Skeletal muscle cell (primary cell): ENCODE measurements at places on chromosomes 4 and X.

DNA sequence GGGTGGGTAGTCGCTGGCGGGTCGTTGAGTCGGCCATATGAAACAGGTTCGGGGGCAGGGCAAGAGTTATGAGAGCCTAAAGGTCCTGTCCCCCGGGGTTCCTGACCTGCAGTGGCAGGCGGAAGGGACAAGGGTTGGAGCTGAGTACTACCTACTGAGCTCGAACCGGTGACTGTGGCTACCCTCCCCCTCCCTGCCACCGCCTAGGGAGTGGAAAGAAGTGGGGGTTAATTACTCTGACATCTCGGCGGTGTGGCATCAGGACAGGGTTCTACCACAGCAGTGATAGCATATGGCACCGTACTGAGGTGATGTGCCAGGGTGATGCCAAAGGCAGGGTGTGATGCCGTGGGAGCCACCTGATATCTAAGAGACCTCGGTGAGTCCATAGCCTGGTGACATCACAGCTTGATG lies 307 bp downstream of the ATG4A start:
- no peak for DNase-seq

DNA sequence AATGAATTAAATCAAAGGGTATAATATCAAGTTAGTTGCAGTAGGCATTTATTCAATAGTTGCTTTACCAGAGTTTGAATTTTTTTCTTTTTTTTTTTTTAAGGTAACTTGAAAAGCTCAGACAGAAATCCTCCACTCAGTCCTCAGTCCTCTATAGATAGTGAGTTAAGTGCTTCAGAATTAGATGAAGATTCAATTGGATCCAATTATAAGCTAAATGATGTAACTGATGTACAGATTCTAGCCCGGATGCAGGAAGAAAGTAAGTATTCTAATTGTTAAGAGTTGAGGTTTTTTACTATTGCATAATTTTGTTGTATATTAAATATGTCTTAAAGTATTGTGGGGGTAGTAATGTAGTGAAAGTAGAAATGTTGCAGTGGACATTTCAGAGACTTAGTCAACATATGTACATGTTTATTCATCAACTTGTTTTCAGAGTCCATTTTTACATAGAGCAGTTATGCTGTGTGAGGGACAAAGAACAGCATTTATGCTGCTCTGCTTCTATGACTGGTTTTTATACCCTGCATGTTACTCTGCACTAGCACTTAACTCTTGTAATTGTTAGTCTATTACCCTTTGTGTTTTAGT lies 38.4 kb downstream of the SLAIN2 start:
- no peak for DNase-seq

- DNase-seq, result no peak
Observed at GRCh38 chr4:16006771-16007446, 43.9 kb upstream of the FGFBP2 start.

DNA sequence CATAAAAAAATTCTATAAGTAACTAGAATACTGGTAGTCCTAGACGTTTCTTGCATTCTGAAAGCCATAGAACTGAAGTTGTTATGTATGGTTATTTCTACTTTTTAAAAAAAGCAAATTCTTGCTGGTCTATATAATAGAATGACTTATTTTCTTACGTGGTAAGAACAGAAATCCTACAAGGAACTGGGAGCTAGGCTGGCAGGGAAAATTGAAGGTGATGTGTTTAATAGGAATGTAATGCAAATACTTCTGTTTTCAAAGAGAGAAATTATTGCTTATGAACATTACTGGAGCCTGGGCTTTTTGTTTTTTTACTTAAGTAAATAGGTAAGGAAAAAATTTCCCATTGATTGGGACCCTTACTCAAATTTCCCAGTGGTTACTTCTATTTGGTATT lies 8.9 kb downstream of the CCNA2 start:
- no peak for DNase-seq

GRCh38 chrX:18422325-18422724 lies 3.1 kb upstream of the CDKL5 start:
- DNase-seq, result peak; percentile 67

GRCh38 chr4:151304755-151305154 lies 20.6 kb downstream of the SH3D19 start:
- no peak for DNase-seq

DNA sequence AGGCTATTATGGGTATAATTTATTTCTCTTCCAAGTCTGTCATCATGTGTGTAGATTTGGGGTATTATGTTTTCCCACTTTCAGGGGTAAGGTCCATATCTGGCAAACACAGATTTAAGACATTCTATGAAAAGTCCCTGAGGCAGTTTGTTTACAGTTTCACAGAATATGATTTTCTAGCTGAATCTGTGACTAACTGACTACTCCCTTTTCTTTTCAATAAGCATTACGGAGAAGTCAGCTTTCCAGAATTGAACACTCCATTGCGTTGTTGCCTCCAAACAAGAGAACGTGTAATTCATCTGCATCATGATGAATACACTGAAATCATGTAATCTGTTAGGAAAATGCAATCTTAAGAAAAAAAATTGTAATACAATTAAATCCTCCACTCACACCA lies 226.7 kb upstream of the SFRP2 start:
- no peak for DNase-seq

DNA sequence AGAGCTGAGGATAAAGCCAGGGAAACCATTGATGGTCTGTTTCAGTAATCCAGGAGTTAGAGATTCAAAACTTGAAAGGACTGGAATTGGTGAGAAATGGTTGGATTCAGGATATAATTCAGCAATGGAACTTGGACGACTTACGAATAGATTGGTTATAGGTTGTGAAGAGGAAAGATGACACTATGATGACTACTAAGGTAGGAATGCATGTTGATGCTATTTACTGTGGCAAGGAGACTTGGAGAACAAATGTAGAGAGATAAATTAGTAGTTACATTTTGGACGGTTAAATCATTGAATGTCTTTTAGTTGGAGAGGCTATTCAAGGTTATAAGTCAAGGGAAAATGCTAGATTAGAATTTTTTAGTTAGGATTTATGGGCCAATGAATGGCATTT lies 365.4 kb upstream of the TECRL start:
- DNase-seq, result no peak

GRCh38 chr4:71171592-71171991 lies 167.2 kb upstream of the SLC4A4 start:
- no peak for DNase-seq

DNA sequence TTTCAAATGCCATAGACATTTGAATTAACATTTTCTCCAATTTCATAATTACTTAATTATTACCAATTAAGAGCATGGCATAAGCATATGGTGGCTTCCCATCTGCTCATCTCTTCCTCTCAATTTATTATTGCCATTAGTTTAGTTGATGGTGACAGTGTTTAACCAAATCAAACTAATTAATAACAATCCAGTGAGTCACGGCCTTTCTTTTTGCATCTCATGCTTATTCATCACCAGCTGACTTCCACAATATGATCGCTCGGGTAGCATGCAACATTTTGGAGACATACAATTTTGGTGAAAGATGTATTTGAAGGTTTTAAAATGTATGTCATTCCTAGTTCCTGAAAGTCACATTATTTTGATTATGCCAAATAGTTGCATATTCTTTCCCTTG lies 172.8 kb upstream of the TACR3 start:
- DNase-seq, result no peak

DNA sequence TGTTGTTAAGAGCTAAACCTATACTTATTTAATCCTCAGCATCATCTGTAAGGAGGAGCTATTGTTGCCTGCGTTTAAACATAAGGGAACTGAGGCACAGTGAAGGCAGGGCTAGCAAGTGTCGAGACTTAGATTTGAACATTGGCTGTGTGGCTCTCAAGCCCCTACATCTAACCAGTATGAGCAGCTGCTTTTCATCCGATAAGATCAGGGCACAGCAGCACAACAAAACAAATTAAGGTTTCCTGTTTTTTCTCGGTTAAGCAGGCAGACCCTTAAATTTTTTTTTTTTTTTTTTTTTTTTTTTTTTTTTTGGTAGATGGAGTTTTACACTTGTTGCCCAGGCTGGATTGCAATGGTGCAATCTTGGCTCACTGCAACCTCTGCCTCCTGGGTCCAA lies 35.6 kb downstream of the RAB40A start:
- DNase-seq, result no peak

DNA sequence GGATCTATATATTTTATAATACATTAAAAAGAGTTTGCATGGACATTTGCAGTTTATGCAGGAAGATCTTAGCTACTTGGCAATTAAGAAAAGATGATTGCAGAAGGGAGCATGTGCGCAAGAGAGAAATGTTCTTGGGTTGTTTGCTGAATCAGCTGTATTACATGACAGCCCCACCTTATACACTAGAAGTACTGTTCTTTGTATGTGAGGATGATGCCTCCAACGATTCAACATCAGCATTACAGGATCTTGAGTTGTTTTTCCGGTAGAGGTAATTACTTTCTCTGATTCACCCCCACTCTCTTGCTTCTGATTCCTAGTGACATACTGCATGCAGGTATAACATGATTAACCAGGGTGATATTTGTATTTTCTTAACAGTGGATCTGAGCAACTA lies 140.8 kb downstream of the PCDH7 start:
- DNase-seq, result no peak

DNA sequence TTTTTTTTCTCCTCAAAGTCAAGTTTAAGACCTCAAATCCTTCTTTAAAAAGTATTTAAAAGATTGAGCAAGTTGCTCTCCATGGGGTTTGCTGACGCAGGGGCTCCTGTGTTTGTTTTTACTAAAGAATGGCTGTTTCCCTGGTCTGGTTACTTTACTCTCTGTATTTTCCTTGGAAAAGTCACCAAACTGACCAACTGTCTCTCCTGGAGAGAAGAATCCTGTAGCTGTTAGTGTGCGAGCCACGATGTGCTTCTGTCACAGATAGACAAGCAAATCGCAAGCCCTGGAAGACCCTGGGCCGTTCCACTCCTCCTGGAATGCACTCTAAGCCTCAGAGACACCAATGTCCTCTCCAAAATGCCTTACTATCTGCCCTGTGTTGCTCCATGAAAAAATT lies 212.1 kb downstream of the CHIC2 start:
- DNase-seq, result no peak

DNA sequence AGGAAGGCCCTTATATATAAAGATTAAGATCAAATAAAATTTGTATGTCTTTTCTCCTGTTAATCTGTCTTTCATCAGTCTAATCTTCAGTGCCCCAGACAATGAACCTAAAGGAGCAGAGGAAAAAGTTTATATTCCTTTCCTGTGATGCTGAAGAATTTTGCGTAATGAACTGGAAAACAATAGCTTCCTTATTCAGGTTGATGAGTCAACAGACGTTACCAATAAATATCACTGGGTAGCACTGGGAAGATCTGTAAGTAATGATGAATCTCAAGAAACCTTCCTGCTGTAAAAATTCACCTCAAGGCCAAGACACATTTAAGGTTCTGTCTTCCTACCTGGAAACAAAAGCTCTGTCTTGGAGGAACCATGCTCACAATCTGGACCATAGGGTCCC lies 25.5 kb downstream of the CDKN2AIP start:
- no peak for DNase-seq

GRCh38 chr4:75786938-75787337 lies 62.6 kb downstream of the USO1 start:
- DNase-seq, result no peak

DNA sequence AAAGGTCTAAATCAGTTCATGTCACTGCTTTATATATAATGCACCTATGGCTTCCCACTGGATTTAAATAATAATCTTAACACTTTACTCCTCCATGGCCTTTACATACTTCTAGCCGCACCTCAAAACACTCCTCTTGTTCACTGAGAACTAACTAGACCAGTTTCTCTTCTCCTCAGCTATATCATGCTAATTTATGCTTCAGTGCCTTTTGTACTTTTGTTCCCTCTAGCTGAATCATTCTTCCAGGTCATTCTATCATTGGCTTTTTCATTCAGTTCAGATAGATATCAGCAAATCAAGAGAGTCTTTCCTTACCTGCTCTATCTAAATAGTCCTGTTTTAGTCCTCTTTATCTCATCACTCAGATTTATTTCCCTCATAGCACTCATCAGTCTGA lies 64.2 kb downstream of the TET2 start:
- DNase-seq, result no peak

- DNase-seq, result peak; percentile 80
Observed at GRCh38 chr4:29708473-29708872, 1011.7 kb upstream of the PCDH7 start.

DNA sequence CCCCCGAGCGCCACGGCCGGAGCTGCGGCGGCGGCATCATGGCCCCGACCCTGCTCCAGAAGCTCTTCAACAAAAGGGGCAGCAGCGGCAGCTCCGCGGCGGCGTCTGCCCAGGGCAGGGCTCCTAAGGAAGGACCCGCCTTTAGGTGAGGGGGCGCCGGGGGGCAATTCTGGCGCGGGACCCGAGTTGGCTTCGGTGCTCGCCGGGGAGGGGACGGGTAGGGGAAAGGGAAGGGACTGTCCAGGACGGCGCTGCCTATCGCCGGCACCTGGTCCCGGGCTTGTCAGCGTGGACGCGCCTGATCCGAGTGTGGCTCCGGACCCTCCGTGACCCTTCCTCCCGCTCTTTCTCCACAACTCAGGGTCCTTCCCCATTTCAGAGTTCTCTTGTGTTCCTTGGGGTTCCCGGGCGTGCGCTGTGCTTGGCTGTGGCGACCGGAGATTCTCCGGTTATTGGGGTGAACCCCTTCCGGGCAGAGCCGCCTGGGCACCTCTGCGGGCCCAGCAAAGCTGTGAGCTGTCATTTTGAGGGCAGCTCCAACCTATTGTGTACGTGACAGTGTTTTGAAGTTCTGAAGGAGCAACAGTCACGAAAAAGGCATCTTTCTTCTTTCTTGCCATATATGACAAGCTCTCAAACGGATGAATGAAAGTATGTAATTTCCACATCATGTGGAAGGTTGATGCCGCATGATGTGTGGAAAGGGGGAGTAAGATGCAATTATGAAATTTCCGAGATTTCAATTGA lies 522 bp downstream of the FNIP2 start:
- DNase-seq, result no peak

GRCh38 chr4:102836596-102836995 lies 9.2 kb upstream of the UBE2D3 start:
- no peak for DNase-seq

DNA sequence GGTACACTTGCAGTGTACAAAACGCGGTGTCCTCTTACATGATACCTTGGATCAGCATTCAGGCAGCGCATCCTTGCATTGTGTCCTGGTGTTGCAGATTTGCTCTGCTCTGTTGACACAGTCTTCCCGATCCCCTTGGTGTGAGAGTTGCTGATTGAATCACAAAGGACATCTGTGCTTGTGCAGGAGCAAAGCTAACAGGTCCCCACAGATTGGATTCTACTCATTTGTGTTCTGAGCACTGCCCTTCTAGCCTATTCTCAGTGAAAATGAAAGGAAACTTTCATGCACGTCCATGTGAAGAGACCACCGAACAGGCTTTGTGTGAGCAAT lies 171.4 kb downstream of the FRMPD4 start:
- DNase-seq, result no peak

DNA sequence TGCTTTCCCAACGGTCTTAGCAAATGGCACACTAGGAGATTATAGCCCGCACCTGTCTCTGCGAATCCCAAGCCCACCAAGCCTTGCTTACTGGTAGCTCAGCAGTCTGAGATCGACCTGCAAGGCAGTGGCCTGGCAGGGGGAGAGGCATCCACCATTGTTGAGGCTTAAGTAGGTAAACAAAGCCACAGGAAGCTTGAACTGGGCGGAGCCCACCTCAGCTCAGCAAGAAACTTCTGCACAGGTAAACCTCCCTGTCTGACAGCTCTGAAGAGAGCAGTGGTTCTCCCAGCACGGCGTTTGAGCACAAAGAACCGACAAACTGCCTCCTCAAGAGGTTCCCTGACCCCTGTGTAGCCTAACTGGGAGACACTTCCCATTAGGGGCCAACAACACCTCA lies 42.8 kb downstream of the BRWD3 start:
- DNase-seq, result no peak
